Activated CD8-positive, alpha-beta memory T cell treated with anti-CD3 and anti-CD28 coated beads, Interleukin-2, amount 10 ng/mL, durations not matched to agents 7 days and 5 days (primary cell): ENCODE measurements at places on chromosomes 7 and 10. TPM values are rescaled to one million over a fixed set of nuclear protein-coding genes. Genes with fewer than 3 reads are reported as not detected.

DNA sequence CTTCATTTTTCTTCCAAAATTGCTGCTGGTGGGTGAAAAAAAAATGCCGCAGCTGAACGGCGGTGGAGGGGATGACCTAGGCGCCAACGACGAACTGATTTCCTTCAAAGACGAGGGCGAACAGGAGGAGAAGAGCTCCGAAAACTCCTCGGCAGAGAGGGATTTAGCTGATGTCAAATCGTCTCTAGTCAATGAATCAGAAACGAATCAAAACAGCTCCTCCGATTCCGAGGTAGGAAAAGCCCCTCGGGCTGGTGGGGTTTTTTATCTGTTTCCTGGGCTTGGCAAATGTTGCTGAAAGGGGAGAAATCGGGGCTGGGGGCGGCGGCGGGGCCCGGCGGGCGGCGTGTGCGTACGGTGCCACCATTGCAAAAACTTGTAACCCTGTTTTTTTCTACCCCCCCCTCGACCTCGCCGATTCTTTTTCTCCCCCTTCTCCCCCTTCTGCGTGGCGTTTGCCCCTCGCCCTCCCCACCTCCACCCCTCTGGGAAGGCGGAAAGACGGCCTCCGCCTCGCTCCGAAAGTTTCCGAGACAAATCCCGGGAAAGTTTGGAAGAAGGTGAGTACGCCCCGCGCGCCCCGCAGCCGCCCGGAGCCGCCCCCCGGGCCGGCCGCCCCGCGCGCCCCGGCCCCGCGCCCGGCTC lies 789 bp downstream of the TCF7L2 start:
- no peaks in the 10 kb centered on the region for H3K36me3 ChIP-seq
- DNase-seq: no peak
- H3K27me3 ChIP-seq: peaks cover 72% of the 10 kb centered on the region
- peaks cover 15% of the 10 kb centered on the region for H3K4me1 ChIP-seq
- H3K27ac ChIP-seq: peak overlapping the region; percentile 66

DNA sequence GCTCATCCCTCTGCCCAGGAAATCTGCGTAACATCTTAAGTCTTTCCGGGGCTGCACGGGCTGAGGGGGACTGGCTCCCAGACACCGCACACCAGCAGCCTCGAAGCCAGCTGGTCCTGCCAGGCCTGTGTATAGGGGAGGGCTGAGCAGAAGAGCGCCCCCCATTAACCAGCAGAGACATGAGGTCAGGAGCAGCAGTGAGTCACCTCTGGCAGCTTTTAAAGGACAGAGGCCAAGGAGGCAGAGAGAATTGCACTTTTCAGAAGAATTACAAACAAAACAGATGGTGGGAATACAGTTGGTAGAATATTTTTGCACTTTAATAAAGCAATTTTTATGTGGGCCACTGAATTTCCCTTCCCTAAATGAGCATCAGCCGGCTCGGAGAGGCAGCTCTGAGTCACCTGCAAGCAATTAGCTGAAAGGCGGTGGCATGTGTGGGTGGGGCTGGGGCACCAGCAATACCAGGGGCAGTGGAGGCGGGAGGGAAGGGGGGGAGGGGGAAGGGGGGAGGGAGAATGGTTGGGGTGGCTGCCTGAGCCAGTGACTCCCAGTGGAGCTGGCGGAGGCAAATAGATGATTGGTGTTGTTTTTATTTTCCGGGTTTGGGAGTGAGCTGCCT lies 39.1 kb downstream of the GOLGA7B start:
- H3K27me3 ChIP-seq: peaks cover 10% of the 10 kb centered on the region
- DNase-seq: no peak
- no peak overlapping the region for H3K27ac ChIP-seq
- no peaks in the 10 kb centered on the region for H3K36me3 ChIP-seq
- H3K4me3 ChIP-seq: no peak overlapping the region

DNA sequence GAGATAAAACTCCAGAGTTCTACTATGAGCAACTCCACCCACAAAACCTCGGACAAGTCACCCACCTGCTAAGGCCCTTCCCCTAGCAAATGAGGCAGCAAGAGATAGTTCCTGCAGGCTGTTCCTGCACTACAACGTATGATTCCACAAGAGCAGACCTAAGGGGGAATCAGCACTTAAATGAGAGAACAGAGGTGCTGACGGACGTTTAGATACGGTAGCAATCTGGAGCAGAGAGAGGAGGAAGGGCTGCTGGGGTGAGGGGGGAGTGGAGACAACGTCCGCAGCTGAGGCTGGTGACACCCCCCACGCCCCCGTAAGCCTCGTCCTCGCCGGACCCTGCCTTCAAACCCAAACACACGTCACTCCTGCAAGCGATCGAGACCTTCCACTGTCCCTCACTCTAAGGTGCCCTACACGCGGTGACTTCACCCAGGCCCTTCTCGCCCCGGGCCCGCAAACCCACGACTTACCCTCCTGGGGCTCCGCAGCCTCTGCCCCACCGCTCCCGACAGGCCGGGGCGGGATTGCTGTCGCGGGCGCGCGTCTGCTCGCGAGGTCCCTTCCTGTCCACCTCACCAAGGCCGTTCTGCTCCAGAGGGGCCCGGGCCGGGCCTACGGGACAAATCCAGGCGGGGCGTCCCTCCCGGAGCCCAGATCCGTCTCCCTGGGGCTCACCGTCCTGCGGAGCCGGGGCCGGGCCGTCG lies 635 bp downstream of the ZNF12 start:
- H3K36me3 ChIP-seq: peaks cover 52% of the 10 kb centered on the region
- no peaks in the 10 kb centered on the region for H3K27me3 ChIP-seq
- peaks cover 33% of the 10 kb centered on the region for H3K4me1 ChIP-seq
- DNase-seq: peak; percentile 58
- peak overlapping the region; percentile 90 for H3K27ac ChIP-seq

Gene FOXI2
- total RNA-seq: not detected

DNA sequence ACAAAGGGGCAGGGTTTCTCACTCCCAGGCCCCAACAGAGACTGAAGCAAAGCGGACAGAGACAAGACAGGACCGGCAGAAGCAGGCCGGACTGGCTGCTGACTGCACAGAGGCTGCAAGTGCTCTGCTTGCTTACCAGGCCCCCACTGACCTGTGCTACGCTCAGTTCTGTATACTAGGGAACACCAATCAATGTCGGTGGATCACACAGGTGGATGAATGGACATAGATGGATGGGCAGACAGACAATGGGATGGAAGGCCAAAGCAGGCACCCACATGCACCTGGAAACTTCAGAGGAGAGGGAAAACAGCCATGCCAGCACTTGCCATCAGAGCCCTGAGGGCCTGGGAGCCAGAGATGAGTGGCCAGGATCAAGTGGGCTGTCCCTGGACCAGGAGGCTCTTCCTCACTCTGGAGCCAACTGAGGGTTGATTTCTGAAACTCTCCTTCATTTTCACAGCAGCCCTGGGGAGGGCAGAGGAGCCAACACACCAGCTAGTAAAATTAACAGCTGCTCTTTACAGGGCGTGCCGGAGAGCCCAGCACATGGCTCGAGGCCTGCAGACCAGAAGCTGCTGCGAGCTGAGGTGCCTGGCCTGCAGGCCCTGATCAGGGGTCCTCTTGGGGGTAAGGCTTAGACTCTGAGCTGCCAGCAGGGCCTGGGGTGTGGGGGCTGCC lies 243.6 kb downstream of the KCNMA1 start:
- no peaks in the 10 kb centered on the region for H3K36me3 ChIP-seq
- no peaks in the 10 kb centered on the region for H3K27me3 ChIP-seq
- no peak for DNase-seq
- no peaks in the 10 kb centered on the region for H3K4me1 ChIP-seq

- no peak for DNase-seq
- peaks cover 5% of the 10 kb centered on the region for H3K4me1 ChIP-seq
- no peaks in the 10 kb centered on the region for H3K36me3 ChIP-seq
- H3K27ac ChIP-seq: no peak overlapping the region
- peaks cover 47% of the 10 kb centered on the region for H3K27me3 ChIP-seq
Measured at GRCh38 chr10:6741541-6741941, 161.5 kb upstream of the PRKCQ start.

GRCh38 chr10:47207281-47207615 lies 92.7 kb upstream of the GDF10 start:
- H3K4me1 ChIP-seq: peaks cover 20% of the 10 kb centered on the region
- no peak overlapping the region for H3K4me3 ChIP-seq
- H3K27ac ChIP-seq: no peak overlapping the region
- DNase-seq: no peak

DNA sequence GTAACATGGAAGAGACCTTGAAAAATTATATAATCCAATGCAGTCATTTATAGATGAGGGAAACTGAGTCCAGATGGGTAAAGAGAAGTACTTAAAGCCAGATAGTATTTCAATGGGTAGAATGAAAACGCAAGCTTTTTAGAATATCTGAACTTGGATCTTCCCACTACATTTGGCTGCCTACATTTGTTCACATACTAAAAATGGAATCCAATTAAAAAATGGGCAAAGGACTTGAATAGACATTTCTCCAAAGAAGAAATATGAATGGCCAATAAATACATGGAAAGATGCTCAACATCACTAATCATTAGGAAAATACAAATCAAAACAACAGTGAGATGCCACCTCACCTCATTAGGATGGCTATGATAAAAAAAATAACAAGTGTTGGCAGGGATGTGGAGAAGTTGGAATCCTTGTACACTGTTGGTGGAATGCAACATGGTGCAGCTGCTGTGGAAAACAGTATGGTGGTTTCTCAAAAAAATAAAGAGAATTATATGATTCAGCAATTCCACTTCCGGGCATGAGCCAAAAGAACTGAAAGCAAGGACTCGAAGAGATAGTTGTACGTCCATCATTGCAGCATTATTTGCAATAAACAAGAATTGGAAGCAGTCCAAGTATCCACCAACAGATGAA lies 188.0 kb downstream of the FRMD4A start:
- H3K4me3 ChIP-seq: no peak overlapping the region
- H3K4me1 ChIP-seq: no peaks in the 10 kb centered on the region
- DNase-seq: no peak
- no peak overlapping the region for H3K27ac ChIP-seq

Gene PDGFA
- 0.67 TPM for total RNA-seq

DNA sequence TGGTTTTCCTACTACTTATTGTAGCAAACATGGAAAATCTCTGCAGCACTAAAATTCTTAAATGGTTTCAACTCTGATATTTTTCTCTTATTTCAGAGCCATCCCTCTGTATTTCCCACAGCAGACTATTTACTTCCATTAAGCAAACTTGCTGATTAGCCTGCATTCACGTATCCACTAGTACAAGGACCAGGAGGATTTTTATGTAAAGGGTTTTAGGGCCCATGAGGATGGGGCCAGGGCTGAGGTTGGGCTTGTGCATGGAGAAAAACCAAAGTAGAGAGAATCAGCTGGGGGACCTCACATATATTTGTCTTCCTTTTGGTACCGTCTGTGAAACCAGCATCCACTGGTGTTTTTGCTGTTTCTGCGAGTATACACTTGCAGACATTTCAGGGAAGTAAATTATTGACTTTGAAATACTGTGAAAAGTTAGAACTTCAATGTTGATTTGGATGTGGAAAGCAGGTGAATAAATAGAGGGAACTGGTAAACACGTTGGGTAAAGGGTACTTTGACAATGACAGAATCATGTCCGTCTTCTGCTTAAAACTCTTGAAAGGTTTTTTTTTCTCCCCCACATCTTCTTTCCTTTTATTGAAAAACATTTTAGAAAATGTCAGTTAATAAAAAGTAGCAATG lies 44.3 kb downstream of the ERLIN1 start:
- no peaks in the 10 kb centered on the region for H3K4me1 ChIP-seq
- no peak overlapping the region for H3K27ac ChIP-seq
- no peaks in the 10 kb centered on the region for H3K36me3 ChIP-seq
- DNase-seq: no peak

DNA sequence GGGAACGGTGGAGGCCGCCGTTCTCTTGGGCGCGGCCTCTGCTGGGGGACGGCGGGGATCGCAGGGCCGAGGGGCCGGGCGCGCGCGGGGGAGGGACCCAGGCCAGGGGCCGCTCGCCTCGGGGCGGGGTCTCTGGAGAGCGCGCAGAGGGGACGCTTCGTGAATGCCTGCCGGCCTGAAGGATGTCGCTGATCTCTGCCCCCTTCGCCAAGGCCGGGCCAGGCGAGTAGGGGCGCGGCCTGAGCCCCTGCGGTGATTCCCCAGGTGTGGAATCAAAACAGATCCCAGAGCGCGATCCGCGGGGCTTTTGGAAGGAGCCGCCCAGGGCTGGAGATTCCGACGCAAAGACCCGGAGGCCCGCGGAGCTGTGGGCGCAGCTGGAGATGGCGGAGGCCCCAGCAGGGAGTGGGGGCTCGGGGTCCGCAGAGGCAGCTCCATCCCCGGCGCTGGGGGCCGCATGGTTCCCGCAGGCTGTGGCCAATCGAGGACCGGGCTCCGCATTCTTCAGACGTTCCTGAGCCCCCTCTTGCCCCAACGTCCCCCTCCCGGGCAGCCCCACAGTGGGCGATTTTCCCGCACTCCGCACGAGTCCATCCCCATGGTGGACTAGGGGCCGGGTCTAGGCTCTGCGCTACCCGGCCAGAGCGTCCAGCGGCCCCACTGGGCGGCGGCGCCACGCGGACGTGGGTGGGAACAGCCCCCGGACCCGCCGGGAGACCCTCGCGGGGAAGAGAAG lies 166.0 kb downstream of the ACTR3B start:
- H3K4me3 ChIP-seq: no peak overlapping the region
- H3K27ac ChIP-seq: no peak overlapping the region
- H3K27me3 ChIP-seq: peaks cover 24% of the 10 kb centered on the region

DNA sequence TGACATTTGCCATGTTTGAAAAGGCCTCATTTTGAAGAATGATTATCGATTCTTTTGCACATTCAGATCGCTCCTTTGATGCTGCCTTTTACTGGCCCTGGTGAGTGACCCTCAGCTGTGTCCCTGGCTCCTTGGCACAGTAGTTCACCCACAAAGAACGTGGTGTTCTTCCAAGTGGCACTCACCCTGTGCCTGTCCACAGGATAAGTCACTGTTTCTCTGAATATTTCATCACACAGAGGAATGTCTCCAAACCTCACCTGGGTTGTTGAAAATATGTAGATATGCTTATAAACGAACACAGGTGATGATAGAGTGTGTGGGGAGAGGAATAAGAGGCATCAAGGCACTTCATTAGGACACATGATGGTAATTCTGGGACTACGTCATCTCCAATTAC lies 810.7 kb downstream of the CCSER2 start:
- no peak overlapping the region for H3K4me3 ChIP-seq
- no peaks in the 10 kb centered on the region for H3K4me1 ChIP-seq
- DNase-seq: no peak
- H3K27ac ChIP-seq: no peak overlapping the region
- H3K36me3 ChIP-seq: no peaks in the 10 kb centered on the region
